CD4-positive, alpha-beta T cell treated with Interleukin-10 for 1 hour (primary cell): ENCODE measurements at places on chromosomes 7 and 10.

- no peak for DNase-seq
Measured at GRCh38 chr10:72540193-72540807, 85.6 kb downstream of the MICU1 start.

- no peak for DNase-seq
Measured at GRCh38 chr7:18570890-18571478, 75.4 kb downstream of the HDAC9 start.

GRCh38 chr10:128894641-128895040 is 572.4 kb upstream of the MGMT start:
- DNase-seq: no peak

GRCh38 chr7:98216941-98217622 is 5.8 kb downstream of the BHLHA15 start:
- no peak for DNase-seq

GRCh38 chr10:62073429-62073828 is 171.9 kb downstream of the ARID5B start:
- no peak for DNase-seq

DNA sequence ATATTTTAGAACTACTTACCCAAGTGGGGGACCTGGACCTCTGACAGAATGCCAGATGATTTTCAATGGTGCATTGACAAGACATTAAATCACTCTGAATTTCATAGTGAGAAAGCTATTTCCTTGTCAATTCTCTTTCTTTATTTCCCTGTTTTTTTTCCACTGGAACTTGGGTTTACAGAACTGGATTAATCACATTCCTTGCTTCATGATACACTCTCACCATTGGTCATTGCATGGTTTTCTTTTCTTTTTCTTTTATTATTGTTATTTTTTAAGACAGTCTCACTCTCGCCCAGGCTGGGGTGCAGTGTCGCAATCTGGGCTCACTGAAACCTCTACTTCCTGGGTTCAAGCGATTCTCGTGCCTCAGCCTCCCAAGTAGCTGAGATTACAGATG is 38.5 kb upstream of the LBX1 start:
- no peak for DNase-seq

DNA sequence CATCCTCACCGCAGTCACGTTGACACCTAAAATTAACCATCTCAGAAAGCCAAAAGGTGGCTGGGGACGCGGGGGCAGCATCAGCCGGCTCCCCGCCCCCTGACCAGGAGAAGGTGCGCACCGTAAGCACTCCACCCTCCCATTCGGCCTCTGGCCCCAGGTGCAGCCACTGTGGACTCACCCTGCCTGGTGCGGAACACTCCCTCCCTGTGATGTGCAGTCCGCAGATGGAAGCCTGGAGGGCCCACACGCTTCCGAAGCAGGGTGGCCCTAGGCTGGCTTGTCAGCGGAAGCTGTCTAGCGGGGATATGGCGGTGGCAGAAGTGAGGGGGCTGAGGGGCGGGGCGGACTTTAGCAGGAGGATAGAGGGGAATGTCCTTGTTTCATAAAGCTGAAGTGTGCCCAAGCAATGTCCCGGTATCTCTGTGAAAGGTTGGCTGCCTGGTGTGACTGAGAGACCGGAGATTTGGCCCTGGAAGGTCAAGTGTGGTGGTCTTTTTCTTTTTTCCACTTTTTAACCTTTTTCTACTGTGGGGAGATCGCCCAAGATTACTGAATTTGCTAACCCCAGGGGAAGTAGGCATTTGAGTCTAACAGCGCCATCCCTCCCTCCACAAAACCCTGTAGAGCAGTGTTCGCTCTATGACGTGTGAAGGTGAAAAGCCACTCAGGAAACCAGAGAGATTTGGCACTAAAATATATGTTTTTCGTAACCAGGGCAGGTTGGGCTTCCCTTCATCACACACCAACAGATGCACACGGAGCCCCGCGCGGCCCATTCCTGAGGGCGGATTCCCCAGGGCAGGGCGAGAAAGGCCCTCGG is 74.7 kb downstream of the CXCL12 start:
- peak; percentile 29 for DNase-seq

DNA sequence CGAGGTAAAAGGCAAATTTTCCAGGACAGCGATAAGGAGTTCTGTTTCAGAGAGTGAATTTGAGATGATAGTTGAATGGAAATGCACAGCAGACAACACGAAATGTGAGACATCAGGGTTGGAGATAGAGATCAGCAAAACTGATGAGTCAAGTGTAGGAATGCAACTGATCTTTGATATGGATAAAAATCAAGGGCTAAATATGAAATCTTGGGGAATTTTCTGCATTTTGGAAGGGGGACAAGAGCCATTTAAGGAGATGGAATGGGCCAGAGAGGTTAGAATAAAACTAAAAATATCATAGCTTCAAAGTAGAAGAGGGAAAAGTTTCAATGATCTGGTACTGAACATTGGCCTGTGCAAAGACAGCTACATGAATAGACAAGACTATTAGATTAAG is 11.5 kb downstream of the CISD1 start:
- no peak for DNase-seq

- no peak for DNase-seq
Measured at GRCh38 chr10:97517778-97518300, 19.1 kb downstream of the UBTD1 start.

DNA sequence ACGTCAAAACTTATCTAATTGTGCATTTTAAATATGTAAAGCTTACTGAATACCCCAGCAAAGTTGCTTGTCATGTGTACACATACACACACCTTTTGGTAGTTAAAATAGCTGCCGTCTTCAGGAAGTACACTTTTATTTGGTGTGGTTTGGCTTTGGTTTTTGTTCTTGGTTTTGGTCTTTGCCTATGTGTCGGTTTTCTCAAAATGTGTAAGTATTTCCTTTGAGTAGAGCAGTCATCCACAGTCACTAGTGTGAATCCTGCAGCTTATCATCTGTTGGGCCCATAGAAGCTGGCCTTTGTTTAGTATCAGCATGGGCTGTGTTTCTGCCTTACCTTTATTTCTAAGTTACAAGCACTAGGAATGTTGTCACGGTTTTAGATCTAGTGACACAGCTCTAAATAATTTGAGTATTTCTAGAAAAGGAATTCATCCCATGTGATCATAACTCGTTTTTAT is 35.3 kb downstream of the NET1 start:
- DNase-seq: peak; percentile 48

GRCh38 chr10:49600781-49601400 is 9.2 kb upstream of the SLC18A3 start:
- DNase-seq: no peak

GRCh38 chr7:36261019-36261754 is 108.1 kb downstream of the EEPD1 start:
- DNase-seq: no peak

GRCh38 chr7:87213252-87213651 is 6.3 kb downstream of the TMEM243 start:
- no peak for DNase-seq

DNA sequence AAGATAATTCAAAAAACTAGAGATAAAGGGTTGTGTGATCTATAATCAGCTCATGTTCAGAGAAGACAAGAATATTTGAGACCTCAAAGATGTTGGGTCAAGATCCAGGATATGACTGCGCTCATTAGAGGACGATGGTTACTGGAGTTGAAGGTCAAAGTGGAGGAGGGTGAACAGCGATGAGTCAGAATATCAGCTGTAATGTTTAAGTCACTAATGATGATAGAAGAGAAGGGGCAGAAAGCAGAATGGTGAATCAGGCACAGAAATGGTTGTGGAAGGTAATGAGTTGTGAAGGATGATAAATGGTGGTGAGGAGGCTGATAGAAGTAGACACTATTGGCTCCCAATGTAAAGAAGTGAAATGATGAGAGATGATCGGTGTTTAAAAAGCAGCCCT is 540.3 kb downstream of the INHBA start:
- no peak for DNase-seq

GRCh38 chr7:90345595-90346335 is 751 bp upstream of the GTPBP10 start:
- DNase-seq: peak; percentile 23

DNA sequence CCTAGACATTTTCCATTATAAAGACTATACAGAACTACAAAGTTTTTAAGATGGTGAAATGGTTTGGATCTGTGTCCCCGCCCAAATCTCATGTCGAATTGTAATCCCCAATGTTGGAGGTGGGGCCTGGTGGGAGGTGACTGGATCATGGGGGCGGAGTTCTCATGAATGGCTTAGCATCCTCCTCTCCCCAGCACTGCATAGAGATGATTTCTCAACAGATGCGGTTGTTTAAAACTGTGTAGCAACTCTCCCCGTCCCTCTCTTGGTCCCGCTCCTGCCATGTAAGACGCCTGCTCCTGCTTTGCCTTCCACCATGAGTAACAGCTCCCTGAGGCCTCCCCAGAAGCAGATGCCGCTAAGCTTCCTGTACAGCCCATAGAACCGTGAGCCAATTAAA is 1.6 kb downstream of the FAM133B start:
- no peak for DNase-seq

DNA sequence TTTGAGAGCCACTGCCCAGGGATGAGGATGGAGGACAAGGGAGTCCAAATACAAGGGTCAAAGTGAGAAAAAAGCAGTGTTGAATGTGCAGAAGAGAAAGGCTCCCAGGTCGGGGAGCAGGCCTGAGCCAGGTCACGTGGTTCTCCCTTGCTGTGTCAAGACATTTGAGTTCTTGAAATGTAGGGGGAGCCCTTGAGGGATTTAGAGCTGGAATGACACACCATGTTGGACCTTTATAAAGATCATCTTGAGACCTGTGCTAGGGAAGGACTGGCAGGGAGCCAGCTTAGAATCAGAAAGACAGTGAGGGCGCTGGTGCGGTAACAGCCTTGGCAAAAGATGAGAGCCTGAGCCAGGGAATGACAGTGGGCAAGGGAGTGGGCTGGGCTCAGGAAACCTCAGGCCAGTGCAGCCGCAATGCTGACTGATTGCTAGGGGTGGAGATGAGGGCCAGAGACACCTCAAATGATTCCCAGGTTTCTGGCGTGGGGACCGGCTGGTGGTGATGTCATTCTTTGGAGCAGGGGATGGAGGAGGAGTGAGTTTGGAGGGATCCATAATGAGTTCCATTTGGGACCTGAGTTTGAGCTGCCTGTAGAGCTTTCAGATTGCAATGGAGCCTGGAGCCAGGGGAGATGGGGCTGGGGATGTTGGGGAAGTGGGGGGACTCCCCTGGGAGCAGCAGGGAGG is 120.1 kb downstream of the PTPN20 start:
- DNase-seq: no peak

GRCh38 chr7:32803406-32804141 is 88.0 kb downstream of the KBTBD2 start:
- no peak for DNase-seq

GRCh38 chr7:20798081-20798693 is 11.5 kb upstream of the SP8 start:
- no peak for DNase-seq

DNA sequence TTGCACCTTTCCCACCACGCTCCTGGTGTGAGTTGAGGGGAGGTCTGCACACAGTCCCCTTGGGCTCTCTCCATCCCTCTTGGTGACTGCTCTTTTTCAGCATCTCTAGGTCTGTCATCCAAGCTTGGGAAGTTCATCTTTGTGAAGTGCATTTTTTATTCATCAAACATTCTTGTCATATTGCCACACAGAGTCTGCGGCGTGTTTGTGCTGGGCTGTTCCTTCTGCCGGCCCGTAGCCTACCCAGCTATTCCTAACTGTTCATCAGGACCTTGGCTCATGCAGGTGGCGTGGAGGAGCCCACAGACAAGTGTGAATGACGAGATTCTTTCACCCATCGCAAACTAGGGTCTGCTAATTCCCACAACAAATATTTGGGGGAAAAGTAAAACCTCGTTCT is 164.8 kb downstream of the RTKN2 start:
- no peak for DNase-seq

DNA sequence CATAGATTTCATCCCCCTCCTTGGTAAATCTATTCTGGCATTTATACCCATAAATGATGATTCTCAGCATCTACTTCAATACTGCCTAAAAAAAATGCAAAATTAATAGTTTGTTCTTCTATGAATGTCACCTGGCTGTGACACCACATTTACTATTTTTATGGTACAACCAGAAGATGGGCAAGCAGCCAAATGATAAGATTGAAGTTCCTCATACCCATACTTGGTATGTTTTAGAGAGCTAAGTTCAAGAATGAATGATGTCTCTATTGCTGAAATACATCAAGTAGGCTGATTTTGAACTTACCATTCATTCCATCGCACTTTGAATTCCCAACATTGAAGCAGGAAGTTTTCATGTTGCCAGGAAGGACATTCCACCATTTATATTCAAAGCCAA is 134.2 kb downstream of the ELAPOR2 start:
- no peak for DNase-seq

- DNase-seq: no peak
Measured at GRCh38 chr10:43340619-43341018, 30.8 kb upstream of the FXYD4 start.

DNA sequence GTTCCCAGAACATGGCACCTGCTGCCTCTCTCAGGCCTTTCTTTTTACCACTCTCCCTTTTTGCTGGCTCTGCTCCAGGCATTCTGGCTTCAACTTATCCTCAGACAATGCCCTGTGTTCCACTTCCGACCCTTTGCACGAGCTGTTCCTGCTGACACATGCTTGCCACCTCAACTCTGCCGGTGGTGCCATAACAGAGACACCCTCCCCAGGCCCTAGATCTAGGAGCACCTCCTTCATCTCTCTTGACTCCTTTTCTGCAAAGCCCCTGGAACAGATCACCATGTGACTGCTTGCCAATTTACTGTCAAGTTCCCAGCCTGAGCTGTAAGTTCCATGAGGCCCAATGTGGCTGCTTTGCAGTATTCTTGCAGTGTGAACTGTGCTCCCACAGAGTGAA is 256.0 kb upstream of the MKI67 start:
- no peak for DNase-seq

GRCh38 chr10:133341983-133342382 is 5.2 kb upstream of the PRAP1 start:
- DNase-seq: no peak
